Kidney (tissue), 22 donors: ENCODE measurements at places on chromosomes 7 and 10. TPM values are rescaled to one million over a fixed set of nuclear protein-coding genes. Genes with fewer than 3 reads are reported as not detected.

Gene GPR26
- total RNA-seq, result not detected

Gene C10orf143
- 6.6 TPM for total RNA-seq

Gene MKLN1
- 77.0 TPM for total RNA-seq

Gene PTPRZ1
- 0.98 TPM for total RNA-seq

Gene OIT3
- not detected for total RNA-seq

Gene SPDYE9
- total RNA-seq, result not detected

Gene PLEKHS1
- total RNA-seq, result 0.41 TPM

Gene NUDCD3
- total RNA-seq, result 97.7 TPM

Gene LIPM
- not detected for total RNA-seq

Gene ATRNL1
- 7.1 TPM for total RNA-seq

Gene FGL2
- 96.9 TPM for total RNA-seq

Gene UNC5B
- total RNA-seq, result 22.6 TPM

Gene SUPV3L1
- total RNA-seq, result 25.1 TPM

GRCh38 chr7:73701357-73701995, 18.0 kb downstream of the STX1A start:
- peak; percentile 71 for DNase-seq

GRCh38 chr7:461453-462172, 58.0 kb downstream of the PDGFA start:
- no peak for DNase-seq

- DNase-seq, result no peak
Observed at GRCh38 chr10:26214004-26214403, 2.6 kb upstream of the GAD2 start.

DNA sequence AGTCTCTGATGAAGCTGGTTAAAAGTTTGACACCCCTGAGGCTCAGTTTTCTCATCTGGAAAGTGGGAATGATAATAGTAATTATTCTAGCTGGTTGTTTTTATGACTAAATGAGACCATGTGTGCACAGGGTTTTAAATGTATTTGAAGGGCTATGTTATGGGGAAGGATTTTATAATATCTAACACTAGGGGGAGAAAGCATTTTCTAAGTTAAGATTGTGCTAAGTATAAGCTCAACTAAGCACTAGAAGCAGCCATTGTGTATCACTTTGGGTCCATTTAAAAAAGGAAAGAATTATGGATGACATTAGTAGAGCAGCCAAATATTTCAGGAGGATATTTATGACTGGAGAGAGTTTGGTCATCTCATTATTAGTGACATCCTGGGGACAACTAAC, 49.5 kb upstream of the CREB5 start:
- DNase-seq, result no peak

- no peak for DNase-seq
Observed at GRCh38 chr7:13072014-13072413, 384.6 kb downstream of the ARL4A start.

DNA sequence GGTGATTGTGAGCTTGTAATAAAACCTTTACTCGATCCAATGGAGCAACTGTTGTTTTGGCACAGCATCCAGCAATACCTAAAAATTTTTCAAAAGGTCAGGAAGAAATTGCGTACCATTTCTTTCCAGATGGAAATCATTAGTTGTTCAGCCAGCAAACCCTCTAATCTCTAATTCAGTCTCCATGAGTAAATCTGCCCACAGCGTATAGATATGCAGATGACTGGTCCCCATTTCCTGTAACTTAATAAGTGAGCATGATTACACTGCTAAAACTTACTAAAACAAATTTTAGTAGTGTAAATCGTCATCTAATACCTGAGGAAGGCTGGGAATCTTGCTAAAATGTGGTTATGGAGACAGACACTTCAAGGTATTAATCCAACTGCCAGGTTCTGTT, 10.6 kb downstream of the SLC25A16 start:
- DNase-seq, result no peak

DNA sequence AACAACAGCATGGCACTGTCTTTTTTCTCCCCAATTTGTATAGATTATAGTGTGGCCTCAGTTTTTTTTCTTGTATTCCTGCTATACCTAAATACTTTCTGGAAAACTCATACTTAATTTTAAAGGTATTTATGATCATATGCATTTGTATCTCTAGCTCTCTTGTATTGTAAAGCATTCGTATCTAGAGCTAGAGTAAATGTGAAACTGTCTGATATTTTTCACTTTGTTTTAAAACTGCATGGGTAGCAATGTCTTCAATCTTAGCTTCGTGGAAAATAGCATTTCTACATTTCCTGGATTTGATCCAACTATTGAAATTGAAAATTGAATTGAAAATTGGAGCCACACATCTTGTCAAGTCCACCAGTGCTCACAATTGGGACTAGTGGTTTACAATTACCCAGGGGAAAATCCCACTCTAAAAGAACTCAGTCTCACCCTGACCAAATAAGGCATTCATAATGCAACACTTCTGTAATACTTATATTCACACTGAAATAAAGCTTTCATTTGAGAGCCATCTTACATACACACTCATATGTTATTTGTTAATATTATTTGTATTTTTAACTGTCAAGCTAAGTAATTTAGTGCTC, 51.3 kb upstream of the KLF6 start:
- no peak for DNase-seq

DNA sequence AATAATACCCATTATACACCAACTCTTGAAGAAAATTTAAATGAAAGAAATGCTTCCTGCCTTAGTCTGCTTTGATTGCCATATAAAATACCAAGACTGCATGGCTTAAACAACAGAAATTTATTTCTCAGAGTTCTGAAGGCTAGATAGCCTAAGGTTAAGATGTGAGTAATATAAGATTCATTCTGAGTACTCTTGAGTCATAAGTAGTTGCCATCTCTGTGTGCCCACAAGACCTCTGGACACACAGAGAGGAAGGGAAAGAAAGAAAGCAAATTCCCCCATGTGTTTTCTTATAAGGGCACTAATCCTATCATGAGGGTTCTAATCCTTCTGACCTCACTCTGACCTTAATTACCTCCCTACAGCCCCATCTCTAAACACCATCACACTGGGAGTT, 201.2 kb downstream of the PTN start:
- DNase-seq, result no peak

DNA sequence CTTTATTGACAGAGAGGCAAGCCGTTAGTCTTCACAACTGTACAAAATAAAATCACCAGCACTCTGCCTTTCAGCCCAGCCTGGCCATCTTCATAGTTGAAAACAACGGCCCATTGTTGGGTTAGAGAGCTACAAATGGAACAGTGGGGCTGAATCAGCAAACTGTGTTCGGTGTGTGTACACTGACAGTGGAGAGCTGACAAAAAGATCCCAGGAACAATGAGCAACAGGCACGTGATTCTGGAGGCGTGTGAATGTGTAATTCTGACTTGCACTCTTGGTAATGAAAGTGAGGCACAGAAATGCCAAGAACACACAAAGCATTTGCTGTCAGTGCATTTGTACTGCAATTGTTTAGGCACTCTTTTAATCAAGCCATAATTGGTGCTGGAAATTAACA, 303.7 kb downstream of the WDR11 start:
- DNase-seq, result no peak

DNA sequence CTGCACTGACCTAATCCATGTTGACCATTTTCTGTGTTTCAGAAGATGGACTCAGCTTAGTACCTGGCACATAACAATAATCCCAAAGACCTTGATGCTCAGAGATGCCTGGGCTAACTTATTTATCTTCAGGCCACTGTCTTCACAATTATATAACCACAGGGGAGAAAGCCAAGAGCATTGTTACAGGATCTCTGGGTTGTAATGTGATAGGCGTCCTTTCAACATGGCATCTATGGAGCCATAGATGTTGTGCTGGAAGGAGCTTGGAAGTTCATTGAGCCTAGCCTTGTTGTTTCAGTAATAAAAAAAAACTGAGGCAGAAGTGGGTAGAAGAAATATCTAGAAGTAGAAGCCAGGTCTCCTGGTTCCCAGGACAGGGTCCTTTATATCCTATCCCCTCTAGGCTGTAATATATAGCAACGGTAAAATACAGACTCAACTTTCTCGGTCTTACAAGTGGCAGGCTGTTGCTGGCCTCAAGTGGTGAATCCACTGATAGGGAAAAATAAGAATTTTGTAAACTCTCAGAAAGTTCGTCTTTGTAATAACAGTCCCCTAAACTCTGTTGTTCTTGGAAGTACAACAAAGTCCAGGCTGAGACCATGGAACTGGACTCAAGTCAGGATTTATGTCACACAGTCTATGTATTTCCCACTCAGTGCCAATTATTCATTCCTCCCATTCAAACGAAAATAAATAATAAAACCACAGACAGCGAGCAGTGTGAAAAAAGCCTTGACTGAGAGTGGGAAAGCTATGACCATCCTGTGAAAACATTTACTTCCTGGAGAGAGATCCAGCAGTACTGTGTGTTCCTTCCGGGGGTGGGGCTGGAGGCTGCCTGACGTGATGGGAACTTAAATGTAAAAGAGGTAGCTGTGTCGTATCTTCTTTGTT, 277.6 kb downstream of the REEP3 start:
- DNase-seq, result peak; percentile 39

DNA sequence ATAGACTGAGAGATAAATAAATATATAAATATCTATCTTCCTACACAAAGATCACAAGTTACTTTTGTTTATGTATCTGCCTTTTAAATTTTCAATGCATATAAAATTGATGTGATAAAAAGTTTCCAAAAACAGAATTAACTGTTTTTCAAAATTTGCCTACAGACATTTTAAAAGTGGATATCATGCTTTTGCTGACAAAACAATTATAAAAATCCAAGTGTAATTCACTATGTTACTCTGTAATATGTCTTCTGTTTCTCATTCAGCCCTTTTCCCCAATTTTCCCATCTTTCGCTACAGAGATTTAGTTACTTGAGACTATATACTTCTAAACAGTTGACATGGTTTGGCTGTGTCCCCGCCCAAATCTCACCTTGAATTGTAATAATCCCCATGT, 37.7 kb downstream of the SLC25A13 start:
- no peak for DNase-seq

DNA sequence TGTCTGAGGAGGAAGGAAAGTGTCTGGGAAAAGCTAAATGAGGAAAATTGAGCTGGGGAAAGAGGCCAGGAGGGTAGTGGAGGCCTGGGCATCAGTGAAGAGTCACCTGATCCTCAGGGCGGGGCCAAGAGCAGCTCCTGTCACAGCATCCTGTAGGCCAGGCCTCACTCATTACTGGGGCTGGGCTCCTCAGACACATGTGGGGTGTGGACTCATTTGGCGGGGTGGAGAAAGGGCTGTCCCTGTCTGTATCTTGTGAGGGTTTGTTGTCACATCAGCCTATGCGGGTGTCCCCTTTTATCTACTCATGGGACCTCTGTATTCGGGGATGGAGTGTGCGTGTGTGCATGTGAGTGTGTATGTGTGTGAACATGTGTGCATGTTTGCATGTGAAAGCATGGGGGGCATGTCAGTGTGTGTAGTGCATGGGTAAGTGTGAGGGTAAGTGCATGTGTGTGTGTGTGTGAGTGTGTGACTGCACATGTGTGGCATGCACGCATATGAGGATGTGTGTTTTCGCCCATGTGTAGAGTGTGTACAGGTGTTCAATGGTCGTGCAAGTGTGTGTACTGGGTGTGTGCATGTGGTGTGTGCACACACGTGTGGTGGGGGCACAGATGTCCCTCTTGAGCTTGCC, 67.8 kb downstream of the RAMP3 start:
- DNase-seq, result no peak

GRCh38 chr7:14760730-14761478, 141.6 kb downstream of the DGKB start:
- DNase-seq, result no peak

DNA sequence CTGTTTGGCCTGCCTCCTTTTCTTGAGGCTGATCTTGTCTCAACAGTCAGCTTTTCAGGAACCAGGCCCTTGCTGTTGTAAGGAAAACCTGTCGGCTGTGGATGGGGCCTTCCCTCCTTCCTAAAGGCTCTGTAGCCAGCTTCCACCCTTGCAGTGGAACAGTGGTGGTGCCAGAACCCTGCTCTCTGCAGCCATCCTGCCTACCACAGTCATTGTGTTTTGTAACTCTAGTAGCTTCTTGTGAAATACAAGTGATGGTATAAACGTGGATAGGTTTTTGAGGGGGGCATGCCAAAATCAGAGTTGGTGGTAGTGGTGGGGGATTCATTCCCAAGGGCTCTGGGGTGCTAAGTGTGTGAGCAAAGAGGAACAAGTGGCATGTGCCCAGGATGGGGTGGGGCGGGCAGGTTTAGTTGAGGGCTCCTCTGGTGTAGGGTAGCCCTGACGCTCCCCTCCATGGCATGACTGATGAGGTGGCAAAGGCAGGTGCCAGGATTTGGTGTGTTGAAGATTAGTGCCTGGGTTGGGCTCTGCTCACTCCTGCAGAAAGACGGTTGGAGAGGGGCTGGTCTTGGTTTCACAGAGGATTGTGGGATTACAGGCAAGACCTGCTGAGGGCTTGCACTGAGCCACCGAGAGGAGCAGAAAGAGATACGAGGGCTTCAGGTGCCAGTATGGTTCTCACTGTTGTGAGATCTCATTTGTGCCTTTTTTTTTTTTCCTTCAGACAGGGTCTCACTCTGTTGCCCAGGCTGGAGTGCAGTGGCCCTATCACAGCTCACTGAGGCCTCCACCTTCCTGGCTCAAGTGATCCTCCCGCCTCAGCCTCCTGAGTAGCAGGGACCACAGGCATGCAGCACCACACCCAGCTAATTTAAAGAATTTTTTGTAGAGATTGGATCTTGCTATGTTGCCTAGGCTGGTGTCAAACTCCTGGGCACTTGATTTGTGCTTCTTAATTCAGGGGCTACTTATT, 7.4 kb downstream of the TSPAN14 start:
- no peak for DNase-seq

DNA sequence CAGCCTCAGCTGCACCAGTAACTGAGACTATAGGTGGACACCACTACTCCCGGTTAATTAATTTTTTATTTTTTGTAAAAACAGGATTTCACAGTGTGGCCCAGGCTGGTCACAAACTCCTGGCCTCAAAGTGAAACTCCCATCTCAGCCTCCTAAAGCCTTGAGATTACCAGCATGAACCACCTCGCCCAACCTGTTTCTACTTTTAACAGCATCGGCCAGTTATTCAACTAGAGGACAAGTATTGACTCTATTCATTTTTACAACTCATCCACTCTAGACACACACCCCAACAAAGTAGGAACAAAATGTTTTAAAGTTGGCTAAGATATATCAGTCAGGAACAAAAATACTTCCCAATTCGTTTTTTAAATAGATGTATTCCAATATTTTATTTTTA, 334.8 kb downstream of the PARD3 start:
- DNase-seq, result no peak

DNA sequence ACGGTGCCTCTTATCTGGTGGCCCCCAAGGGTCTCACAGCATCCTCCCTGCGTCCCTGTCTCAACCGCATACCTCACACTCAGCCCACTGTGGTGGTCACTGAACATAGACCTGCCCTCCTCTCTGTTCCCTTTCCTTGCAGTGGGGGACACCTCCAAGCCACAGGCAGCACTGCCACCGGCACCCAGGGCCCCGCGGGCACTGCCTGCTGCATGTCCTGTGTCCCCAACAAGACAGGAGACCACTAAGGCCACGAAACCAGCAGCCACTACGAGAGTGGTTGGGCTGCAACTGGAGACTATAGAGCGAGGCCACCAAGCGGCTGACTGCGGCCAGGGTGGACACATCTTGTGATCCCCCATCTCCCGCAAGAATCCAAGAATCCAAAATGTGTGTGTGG, 15.3 kb downstream of the BRI3 start:
- no peak for DNase-seq

GRCh38 chr10:131391936-131392335, 80.4 kb upstream of the TCERG1L start:
- no peak for DNase-seq
